AG09309 (cell line): ENCODE measurements at places on chromosomes 7 and 10.
A peak's percentile ranks its signal among the peaks of the same experiment; 100 is the strongest.

DNA sequence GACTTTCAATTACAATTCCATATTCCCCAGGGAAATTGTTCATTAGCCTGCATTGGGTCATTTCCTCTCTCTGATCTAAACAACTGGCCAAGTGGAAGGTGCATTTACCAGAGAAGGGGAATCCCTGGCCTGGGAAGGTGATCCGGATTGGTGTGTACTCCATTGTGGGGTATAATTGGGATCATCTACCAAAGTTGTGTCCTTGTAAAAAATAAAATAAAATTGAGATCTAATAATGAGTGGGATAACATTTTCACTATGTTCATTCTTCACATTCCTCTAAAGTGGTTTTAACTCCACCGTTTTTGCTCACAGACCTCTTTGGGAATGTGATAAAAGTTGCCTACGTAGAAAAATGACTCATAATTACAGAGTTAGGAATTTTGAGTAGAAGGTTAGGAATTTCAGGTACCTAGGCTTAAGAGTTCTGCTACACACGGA is 22.8 kb downstream of the ARL5B start:
- no peak for DNase-seq

- DNase-seq, result no peak
These were observed 26.0 kb upstream of the ZNF735 start for GRCh38 chr7:64180989-64181388.

DNA sequence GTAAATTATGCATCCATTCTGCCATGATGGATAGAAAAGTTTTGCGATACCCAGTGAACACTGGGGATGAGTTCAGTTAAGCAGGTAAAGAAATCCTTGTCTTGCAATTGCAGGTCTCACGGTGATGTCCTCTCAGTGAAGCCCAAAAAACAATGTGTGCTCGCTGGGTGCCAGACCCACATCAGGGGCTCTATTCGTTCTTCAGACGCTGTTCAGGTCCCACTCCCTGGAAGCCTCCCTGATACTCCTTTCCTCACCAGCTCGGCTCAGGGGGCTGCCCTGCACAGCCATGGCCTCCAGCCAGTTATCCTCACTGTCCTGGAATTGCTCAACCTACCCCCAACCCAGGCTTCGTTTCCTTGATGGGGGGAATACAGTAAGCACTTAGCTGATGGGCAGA is 323.5 kb downstream of the ADARB2 start:
- DNase-seq, result no peak

GRCh38 chr7:140726281-140726680 is 29.8 kb downstream of the NDUFB2 start:
- no peak for DNase-seq

DNA sequence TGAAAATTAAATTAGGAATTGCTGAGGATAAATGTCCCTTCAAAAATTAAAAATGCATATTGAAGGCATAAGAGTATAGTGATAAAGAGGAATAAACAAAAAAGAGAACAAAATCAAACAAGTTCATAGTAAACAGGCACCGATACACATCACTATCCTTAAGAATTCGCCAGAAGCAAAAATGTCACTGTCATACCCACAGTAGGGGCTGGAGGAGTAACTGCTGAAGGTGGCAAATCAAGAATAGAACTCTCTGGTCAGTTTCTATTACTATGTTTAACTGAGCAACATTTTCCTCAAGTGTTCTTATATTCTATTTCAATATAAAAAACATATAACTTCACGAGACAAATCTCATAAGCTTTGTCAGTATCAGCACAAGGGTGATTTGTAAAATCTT is 84.0 kb downstream of the VPS41 start:
- DNase-seq, result no peak

DNA sequence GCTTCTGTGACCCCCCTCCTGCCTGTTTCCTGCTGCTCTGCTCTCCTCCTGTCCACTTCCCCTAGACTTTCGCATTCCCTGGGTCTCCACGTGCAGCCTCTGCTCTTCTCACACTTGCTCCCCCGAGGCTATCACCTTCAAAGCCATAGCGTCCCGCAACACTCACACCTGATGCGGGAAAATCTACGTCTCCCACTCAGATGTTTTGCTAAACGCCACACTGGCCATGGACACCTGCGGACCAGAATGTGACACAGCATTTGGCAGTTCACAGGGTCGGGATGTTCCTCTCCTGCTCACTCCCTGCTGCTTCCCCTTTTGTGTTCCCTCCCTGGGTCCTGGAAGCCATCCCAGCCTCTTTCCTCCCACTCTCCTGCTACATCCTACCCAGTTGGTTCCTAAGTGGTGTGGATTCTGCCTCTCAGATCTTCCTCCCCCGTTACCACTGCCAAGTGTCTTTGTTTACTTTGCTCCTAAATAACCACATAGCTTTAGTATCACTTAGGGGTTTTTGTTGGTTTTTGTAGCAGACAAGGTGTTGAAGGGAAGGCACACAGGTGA is 33.7 kb upstream of the RBM33 start:
- no peak for DNase-seq

DNA sequence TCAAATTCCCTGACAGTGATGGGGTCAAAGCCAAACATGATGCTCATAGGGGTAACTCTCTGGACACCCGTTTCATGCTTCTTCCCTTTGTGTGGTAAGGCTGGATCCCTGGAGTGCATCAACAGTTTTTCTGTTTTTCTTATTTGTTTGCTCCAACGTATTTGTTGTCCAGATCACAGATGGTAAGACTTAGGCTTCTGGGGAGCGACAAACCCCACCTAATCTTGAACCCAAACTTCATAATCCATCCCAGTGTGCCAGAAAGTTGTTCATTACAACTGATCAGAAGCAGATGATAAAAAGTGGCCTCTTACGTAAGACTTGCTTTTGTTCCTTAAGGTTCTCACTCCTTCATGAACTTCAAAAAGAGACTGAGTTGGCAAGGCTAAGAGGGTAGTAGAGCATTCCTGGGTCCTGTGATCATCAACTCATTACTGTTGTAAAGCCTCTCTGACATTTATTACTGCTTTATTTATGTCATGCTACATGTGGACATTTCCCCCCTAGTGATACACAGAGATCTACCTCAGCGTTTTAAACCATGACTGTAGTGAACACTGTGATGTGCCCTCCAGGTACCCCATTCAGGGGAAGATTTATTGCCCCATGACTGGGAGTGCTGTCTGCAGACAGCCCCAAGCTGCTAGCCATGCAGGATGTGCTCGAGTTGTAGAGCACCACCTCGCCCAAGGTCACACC is 125.6 kb downstream of the CCDC71L start:
- peak; percentile 66 for DNase-seq

- peak; percentile 98 for DNase-seq
These were observed 101.4 kb upstream of the GLI3 start for GRCh38 chr7:42338231-42338915.

GRCh38 chr10:13450069-13450468 is 78.7 kb downstream of the BEND7 start:
- peak; percentile 21 for DNase-seq

GRCh38 chr10:17238445-17239291 is 10.6 kb downstream of the VIM start:
- DNase-seq, result no peak

DNA sequence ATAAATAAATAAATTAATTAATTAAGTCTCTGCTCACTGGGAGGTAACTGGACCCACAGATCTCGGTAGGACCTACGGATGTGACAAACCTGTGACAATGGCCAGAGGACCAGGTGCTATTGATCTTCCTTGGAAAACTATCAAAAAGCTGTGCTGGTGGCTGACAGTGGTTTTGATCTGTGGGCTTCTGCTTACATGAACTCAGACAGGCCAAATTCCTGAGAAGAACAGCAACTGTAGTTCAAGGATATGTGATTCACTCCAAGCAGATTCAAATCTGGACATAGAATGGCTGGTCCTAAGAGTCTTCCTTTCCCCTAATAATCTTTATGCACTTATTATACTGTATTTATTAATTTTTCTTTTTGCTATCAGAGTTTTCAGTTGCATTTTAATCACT is 80.0 kb downstream of the ATXN7L1 start:
- DNase-seq, result no peak

DNA sequence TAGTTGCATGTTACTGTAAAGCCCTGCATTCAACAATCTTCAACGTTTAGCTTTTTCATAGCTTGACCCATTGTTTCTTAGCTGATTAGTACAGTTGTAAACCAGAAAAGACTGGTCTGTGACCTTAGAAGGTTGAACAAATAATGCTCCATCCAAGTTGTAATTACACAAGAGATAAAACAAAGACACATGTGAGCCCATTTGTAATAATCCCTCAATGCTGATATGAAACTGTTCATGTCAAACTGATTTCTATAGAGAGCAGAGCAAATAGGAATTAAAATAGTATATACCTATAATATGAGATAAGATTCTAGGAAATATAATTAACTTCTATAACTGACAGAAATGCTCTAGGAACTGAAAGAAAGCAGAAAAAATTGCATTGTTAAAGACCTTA is 94.7 kb upstream of the SLC25A13 start:
- DNase-seq, result no peak

DNA sequence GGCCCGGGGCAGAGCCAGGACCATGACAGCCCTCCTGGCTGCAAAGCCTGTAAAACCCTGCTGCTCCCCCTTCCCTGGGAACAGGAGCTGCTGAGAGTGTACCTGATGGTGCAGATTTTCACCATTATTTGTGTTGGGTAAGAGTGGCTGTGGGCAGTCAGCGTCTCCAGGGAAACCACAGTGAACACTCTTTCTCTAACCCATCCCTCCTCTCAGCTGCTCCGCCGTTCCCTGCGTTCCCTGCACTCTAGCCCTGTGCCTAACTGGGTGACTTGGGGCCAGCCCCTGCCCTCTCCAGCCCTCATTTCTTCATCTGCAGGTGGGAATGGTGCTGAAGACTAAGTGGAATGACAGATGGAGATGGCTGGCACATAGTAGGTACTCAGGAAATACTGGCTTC is 75.9 kb upstream of the PCBD1 start:
- no peak for DNase-seq

DNA sequence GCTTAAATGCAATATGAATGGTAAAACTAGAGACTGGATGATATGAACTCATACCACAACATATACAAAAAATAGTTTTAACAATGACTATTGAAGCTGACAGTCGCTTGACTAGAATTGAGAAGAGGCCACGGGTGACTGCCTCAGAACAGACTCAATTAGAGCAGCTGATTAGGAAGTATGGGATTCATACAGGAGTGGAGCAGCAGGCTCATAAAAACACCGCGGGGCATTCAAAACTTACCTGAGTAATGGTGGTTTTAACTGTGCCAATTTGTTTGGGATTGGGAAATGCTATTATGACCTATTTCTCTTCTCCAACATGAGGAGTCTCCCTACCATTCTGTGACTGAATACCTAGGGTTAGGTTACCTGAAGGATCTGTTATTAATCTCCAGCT is 2.1 kb downstream of the CADPS2 start:
- DNase-seq, result no peak

DNA sequence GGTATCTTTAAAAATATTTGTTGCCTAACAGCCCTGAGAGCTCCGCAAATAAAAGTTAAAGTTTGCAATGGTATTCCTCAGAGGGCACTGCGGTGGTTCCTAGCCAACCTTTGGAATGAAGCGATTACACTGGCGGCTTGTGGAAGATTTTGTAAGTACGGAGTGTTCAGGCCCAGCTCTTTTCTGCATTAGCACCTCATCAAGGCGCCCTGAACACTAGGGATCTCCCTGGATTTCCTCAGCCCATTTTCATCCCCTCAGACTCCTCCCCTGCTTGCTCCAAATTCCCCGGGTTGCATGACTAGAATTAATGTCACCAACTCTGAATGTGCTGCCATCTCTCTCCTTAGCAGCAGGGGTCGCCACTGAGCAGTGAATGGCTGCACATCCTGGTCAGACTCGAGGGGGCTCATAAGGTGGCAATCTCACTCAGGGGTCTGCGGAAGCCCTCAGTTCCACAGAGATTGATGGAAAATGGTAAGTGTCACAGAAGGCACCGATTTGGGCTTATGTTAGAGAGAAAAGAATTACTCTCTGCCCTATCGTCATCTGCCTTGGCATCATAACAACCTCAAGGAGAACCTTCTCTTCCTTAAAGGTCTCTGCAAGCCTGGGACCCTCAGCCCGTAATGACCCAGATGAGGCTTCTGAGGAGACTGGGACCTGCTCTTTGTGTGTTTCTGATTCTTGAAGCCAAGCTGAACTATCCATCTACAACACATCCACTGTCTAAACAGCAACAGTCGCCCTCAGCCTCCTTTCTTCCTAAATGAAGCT is 262.8 kb upstream of the AOAH start:
- DNase-seq, result no peak

- DNase-seq, result no peak
These were observed 401 bp downstream of the LRRC27 start for GRCh38 chr10:132332433-132332754.

DNA sequence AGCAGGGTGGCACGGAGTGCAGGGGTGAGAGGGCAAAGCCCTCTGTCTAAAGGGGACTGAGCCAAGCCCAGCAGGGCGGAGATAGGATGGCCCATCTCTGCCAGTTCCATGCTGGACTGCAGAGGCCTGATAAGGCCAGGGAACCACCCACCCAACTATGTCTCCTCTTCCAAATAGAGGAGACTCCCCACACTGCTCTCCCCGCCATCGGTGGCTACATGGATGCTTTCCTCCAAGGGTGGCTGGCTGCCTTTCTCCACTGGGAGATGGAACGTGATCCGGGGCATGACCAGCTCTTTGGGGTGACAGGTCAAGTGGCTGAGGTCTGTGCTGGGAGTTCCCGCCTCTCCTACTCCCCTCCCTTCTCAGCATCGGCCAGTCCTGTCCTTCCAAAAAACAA is 58.1 kb upstream of the MXI1 start:
- no peak for DNase-seq

- DNase-seq, result peak; percentile 57
These were observed 193.1 kb downstream of the COBL start for GRCh38 chr7:51123322-51124019.

- DNase-seq, result no peak
These were observed 134.3 kb downstream of the TAX1BP1 start for GRCh38 chr7:27873981-27874957.
